ENCODE measurements at places on chromosomes 6 and 20.

DNA sequence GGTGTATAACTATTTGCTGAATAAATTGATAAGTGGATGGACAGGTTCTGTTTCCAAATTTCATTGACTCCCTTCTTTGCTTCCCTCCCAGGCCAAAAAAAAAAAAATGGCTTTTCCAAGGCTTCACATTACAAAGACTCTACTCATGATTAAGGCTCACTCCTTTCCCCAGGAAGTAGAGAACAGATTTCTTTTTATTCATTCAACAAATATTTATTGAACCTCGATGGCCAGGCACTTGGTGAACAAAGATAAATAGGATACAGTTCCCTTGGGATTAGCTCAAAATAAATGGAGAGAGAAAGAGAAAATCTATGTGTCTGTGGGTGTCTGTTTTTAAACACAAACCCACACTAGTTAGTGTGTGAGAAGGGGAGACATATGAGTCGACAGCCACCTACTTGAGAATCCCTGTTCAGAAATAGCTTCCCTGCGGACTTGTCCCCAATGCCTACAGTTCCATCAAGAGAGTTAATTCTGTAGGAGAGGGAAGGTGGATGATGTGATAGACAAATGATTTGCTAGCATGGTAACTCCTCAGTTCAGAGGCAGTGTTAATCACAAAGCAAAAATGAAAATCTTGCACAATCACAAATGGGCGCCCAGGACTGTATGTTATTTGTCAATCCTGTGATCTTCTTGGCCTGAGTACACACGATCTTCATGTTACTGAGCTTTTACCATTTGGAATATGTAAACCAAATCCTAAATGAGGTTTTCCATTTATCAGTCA lies 20.3 kb downstream of the TRAF3IP2 start:
- DNase-seq = peak; percentile 46

DNA sequence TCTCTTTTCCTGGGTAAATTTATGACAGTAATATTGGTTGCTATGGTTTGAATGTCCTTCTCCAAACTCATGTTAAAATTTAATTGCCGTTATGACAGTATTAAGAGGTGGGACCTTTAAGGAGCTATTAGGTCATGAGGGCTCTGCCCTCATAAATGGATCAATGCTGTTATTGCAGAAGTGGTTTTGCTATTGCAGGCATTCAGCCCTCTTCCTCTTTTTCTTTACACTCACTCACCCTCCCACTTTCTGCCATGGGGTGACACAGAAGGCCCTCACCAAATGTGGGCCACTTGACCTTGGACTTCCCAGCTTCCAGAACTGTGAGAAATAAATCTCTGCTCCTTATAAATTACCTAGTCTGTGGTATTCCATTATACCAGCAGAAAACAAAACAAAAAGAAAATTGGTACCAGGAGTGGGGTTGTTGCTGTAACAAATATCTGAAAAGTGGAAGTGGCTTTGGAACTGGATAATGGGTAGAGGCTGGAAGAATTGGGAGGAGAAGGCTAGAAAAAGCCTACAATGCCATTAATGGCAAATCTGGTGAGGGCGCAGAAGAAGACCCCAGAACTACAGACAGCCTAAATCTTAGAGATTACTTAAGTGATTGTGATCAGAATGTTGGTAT lies 24.8 kb upstream of the IGF2R start:
- DNase-seq = no peak

- DNase-seq = no peak
These were observed 128.2 kb upstream of the CDH4 start for GRCh38 chr20:61123751-61124368.

- no peak for DNase-seq
These were observed 551.1 kb upstream of the SYNCRIP start for GRCh38 chr6:86193821-86194220.

- DNase-seq = no peak
These were observed 19.6 kb downstream of the NT5E start for GRCh38 chr6:85469276-85470022.

GRCh38 chr6:149211046-149211571 lies 106.4 kb upstream of the TAB2 start:
- DNase-seq = no peak
